ENCODE measurements at places on chromosomes 4 and X.

GRCh38 chrX:11148401-11148800 lies 37.3 kb downstream of the HCCS start:
- no peak for DNase-seq

- no peak for DNase-seq
These were observed 118.2 kb downstream of the EPHA5 start for GRCh38 chr4:65552057-65552456.

GRCh38 chr4:102420563-102421398 lies 75.5 kb upstream of the SLC39A8 start:
- no peak for DNase-seq

GRCh38 chr4:87087420-87087819 lies 133.0 kb downstream of the KLHL8 start:
- DNase-seq: no peak

Measured in iPS DF 19.7 (cell line).